ENCODE measurements at places on chromosomes 3 and 15.
A peak's percentile ranks its signal among the peaks of the same experiment; 100 is the strongest.

DNA sequence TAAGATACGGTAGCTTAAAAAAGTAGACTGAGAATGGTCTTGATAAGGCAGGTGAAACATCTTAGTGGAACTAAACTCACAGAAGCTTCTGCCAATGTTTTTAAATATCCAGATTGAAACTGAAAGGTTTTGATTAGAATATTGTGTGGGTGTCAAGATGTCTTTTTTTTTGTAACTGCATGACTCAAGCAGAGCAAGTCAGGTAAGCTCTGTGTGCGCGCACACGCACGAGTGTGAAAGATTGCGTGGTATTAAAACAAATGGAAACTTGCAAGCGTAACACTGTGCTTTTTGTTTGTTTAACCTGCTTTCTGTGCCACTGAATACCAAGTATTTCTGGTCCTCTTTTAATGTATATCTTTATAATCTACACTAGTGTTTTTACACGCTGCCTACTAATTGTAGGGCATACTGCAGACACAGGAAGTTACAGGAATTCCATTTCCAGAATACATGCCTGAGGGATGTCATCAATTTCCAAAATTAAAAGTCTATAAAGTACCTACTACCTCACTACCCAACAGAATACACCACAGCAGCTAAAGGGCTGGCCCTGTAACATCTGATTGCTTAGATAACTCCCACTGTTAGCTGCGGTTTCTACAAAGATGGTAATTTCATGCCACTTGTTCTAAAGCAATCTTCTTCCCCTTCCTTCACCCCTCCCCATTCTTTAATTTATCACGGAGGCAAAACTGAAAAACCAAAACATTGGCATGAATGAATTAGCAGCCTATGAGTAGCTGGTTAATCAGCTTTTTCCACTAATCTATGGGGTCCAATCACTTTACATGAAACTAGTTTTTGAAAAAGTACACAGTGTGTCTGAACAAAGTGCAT is 472.8 kb downstream of the SHQ1 start:
- no peak for DNase-seq

- DNase-seq = no peak
Measured at GRCh38 chr3:32819551-32820348, 2.0 kb downstream of the TRIM71 start.

DNA sequence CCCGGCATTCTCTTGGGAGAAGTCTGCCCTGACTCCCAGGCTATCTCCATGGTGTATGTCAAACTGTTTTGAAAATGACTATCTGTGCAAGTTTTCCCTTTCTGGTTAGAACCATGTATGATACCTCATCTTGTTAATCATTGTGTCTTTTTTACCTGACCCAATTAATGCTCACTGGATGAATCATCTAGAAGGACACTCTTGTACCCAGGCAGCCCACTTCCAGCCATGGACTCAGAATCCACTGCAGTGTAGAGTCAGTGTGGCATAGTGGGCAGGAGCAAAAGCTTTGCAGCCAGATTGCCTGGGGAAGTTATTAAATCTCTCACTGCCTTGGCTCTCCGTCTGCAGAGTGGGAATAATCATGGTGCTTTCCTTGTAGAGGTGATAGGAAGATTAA is 1.2 kb downstream of the FAM3D start:
- no peak for DNase-seq

DNA sequence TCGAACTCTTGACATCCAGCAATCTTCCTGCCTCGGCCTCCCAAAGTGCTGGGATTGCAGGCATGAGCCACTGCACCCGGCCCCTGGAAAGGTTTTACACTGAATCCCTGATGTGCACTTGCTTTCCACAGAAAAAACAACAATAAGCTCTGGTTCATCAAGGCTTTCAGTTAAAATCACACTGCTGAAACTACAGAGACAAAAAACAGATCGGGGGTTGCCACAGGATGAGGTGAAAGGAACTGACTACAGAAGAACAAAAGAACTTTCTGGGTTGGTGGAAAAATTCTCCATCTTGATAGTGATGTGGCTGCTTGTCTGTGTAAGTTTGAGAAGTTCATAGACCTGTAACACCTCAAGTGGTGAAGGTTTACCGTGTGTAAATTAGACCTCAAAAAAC is 2.9 kb downstream of the RAB43 start:
- DNase-seq = no peak

DNA sequence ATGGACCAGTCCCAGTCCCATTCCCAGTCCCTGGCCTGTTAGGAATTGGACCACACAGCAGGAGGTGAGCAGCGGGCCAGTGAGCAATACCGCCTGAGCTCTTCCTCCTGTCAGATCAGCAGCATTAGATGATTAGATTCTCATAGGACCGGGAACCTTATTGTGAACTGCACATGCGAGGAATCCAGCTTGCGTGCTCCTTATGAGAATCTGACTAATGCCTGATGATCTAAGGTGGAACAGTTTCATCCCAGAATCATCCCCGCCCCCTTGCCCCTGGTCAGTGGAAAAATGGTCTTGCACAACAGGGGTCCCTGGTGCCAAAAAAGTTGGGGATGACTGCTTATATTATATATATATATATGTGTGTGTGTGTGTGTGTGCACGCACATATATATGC is 63.1 kb downstream of the IFT57 start:
- DNase-seq = peak; percentile 90

DNA sequence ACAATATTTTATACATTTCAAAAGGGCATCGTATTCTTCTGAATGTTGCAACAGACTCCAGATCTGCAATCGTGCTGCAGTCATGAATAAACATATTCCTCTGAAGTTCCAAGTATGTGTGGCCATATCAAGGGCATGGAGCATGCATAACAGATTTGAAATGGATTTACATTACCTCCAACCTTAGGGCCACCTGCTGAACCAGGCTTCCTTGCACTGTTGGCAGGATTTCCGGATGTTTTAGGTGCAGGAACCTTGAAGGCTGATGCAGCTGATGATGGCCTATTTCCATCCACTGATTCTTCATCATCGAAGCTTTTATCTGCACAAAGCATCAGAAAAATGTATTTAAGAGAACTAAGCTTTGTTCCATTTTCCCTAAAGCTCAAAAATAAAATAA is 73.5 kb downstream of the CLASP2 start:
- DNase-seq = no peak

All from HCEC 1CT (cell line).